ENCODE measurements at places on chromosomes 13 and 19.

DNA sequence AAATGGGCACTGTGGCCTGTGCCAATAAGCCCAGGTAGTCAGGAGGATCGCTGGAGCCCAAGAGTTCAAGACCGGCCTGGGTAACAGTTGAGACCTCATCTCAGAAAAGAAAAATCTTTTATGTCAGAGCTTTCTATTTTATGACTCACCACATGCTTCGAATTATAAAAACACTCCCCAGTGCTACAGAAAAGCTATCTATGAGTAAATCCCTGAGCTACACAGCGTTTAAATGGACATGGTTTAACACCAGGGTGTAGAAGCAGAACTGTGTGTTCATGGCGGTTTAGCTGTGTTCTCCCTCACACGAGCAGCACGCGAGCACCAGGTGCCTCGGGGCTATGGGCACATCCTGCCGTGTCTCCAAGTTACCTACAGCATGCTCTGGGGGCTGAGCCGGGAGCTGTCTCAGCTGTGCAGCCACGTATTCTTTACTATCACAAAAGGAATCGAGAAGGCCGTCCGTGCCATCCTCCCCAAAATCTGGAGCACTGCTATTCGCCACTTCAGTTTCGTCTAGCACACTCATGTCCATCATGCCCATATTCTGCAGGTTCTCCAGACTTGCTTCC is 6.7 kb downstream of the SAFB2 start:
- DNase-seq, result no peak

DNA sequence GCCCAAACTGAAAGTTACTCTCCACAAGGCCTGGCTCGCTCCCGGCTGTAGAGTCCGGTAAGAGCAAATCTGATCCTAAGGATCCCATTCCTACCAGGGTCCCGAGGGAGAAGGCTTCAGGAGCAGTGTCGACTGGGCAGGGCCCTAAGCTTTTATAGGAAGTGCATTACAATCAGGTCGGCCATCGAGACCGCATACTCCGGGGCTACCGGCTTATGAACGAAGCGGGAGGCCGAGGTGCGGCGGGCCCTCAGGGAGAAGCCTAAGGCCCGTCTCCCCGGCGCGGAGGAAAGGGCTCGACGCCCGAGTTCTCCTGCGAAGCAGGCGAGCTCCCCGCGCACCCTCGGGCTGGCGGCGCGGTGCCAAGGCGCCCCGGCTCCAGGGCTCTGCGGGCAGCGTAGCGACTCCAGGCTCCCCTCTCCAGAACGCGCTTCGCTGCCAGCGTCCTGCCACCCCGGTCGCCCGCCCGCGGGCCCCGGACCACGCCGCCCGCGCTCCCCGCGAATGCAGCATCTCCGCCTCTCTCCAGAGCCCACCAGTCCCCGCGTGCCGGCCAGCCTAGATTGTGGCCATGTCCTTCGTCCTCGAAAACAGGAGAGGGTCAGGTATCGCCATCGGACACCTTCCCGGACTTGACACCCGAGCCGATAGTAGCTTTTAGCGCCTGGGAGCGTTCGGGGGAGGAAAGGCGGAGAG is 1.4 kb downstream of the EFNB2 start:
- no peak for DNase-seq

- no peak for DNase-seq
Measured at GRCh38 chr19:30861919-30862318, 487.3 kb downstream of the TSHZ3 start.

- DNase-seq, result no peak
Measured at GRCh38 chr13:49584771-49585182, 581 bp downstream of the RCBTB1 start.

- no peak for DNase-seq
Measured at GRCh38 chr13:36294096-36294495, 3.5 kb downstream of the CCDC169 start.

GRCh38 chr19:19711306-19711933 is 21.5 kb downstream of the ZNF14 start:
- DNase-seq, result no peak

DNA sequence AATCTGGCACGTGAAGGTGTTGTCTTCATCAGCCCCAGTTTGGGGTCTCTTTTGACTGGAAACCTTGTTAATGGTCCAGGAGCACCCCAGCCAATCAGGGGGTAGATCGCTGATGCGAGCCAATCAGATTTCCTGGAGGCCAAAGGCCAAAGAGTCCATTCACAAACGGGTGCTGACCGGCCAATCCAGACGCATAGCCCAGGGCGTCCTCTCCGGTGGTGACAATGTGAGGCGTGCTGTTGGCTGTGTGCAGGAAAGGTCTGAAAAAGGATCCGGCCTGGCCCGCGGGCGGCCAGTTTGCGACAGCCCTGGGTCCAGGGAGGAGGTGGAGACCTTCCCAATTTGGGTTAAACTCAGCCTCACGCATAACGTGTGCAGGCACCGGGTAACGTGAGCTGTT is 3.1 kb downstream of the MAST3 start:
- DNase-seq, result no peak

- DNase-seq, result no peak
Measured at GRCh38 chr13:39998166-39998565, 342.7 kb downstream of the COG6 start.

DNA sequence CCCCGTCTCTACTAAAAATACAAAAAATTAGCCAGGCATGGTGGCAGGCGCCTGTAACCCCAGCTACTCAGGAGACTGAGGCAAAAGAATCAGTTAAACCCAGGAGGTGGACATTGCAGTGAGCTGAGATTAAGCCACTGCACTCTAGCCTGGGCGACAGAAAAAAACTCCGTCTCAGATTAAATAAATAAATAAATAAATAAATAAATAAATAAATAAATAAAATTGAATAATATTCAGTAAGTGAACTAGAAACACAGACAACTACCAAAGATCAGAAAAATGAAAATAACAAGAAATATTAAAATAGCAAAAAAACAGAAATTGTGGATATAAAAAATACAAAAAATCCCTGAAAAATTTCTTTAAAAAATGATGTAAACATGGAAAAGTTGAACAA is 172.4 kb downstream of the ZNF486 start:
- no peak for DNase-seq

- no peak for DNase-seq
Measured at GRCh38 chr13:97387485-97387839, 46.5 kb upstream of the RAP2A start.

DNA sequence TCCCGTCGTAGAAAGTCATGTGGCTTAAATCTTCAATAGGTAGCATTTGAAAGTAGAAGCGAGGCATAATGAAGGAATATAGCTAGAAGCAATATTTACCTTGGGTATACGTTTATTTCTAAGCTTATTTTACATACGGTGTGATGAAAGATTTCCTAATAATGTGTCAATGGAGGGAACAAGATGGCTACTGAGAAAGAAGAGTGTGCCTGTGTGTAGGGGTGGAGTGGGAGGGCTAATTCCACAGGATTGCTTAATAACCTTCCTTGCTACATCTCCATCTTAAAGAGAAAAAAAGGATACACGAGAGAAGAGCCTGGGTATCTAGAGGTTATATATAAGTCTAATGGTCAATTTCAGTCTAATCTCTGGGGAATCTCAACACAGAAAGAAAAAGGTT is 2.0 kb downstream of the SPART start:
- DNase-seq, result no peak

- DNase-seq, result no peak
Measured at GRCh38 chr13:79648191-79648590, 167.2 kb downstream of the NDFIP2 start.

DNA sequence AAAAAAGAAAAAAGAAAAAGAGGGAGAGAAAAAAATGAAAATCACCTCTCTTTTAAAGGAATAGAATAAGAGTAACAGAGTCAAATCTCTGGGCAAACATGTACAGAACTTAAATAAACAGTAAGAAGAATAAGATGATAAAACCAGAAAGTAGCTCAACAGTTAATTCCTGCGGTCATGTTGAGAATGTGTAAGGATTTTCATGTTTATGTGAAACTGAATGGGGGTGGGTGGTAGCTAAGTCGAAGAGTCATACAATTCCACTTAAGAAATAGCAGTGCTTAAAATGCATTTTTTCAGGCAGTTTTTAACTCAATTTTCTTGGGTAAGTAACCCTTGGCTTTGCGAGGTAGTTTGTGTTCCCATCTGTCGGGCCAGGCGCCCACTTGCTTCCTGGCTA is 60.9 kb downstream of the PEX11G start:
- DNase-seq, result no peak

DNA sequence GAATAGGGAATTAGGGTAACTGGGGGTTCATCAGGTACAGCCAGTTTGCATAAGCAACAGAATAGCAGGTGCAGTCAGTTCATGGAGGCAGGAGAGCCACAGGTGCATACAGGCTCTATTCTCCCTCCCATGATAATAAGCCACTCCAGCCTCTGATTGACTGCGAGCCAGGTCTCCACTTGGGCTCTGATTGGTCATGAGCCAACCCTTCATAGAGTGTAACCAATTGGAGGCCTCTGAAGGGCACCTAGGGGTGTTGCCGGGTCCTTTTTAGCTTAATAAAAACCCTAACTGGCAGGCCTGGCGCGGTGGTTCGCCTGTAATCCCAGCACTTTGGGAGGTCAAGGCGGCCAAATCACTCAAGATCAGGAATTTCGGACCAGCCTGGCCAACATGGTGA is 8.7 kb upstream of the CKM start:
- DNase-seq, result no peak

DNA sequence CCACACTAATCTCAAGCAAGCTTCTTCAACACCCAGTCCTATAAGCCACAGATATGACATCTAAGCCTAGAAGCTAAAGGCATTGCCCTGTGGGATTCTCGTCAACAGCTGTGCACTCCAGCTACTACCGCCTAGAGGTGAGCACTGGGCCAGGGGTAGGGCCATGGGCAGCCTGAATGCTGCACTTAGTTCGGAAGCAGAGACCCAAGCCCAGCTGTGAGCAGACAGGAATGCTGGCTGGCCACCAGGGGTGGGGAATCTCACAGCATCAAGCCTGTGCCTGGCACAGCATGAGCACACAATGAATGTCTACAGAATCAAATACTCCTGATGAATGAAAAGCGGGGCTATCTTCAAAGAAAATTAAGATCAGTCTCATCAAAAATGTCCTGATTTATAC is 167.5 kb upstream of the UBL3 start:
- no peak for DNase-seq

DNA sequence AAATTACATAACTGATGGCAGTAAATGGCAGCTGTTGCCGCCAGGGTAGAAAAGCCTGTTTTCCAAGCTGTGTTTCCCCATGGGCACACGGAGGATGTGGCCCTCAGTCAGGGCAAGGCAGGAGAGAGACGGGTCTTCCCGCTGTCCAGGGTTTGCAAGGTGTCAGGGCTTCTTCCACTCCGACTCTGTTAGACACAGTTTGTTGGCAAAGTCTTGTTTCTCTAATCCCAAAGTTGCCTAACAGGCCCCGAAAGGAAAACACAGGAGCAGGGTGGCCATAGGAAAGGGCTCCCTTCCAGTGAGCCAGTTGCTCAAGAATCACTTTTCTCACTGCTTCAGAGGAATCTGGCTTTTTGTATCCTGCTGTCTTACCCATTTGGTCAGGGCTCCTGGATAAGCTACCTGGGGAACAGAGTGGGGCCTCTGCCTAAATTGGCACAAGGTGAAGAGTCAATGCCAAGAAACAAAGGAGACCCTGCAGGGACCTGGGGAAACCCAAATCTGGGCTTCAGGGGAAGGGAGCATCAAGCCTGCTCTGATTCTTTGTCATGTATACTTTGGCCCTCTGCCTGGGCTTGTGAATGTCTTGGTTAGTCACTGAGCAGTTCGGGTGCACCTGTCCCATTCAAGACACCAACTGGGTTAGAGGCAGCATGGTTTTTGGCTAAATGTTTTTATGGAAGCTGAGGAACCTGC is 29.0 kb upstream of the CXCL17 start:
- no peak for DNase-seq

GRCh38 chr19:45677351-45678230 is 9.6 kb downstream of the GIPR start:
- DNase-seq, result peak; percentile 37

DNA sequence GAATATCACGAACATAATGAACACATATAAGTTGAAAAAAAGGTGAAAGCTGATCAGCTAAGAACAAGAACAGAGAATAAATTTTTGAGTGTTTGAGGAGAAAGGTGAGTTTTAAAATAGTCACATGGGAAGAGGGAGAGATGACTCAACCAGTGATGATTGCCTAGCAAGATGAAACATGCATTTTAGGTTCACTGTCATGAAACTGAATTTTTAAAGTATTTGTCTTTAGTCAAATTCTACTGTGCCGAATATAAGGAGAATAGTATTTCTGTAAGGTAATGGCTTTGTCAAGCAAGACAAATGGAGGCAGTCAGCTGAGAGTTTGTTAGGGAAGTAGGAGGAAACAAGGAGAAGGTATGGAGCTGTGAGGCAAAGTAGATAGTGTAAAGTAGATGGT is 2557.4 kb downstream of the PCDH9 start:
- DNase-seq, result no peak

GRCh38 chr13:94761407-94761806 is 49.1 kb upstream of the SOX21 start:
- no peak for DNase-seq

DNA sequence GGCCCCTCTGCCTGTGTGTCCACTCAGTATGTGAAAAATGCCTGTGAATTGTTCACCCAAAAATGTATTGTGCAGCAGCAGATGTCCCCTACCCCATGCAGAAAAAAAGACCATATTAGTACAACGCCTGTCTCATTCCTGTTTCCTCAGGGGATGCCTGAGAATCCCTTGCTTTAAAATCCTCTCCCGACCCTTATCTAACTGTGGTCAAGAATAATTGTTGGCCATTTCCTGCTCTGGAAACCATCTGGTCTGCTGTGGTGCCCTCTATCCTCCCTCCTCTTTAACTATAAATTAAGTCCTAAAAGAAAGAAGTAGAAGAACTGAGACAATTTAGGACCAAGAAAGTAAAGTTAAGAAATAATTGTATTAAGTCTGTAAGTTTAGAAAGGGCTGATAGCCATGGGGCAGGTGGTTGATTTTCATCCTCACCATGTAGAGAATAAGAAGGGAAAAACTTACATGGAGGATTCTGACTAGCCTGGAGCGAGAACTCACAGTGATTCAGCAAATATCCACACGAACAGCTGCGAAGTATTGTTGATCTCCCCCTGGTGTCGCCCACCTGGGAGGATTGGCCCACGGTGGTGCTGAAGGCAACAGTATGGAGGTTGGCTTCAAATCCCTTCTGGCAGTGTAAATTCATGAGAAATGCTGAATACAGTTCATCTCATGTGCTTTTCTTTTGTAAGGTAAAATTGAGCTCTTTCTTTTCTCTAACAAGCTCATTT is 85.6 kb downstream of the COL4A2 start:
- no peak for DNase-seq

DNA sequence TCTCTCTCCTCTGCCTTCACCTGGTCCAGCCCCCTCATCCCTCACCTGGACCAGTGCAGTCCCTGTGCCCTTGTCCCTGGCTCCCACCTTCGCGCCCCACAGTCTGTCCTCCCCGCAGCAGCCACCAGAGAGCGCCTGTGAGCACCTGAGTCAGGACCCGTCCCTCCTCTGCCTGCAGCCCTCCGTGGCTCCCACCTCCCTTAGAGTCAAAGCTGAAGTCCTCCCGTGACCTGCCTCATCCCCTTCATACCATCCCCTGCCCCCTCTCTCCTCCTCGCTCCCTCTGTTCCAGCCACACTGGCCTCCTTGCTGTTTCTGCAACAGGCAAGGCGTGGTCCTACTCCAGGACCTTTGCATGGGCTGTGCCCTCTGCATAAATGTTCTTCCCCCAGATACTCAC is 10.3 kb downstream of the CELF5 start:
- no peak for DNase-seq

GRCh38 chr19:19528721-19529490 is at the start of gene YJEFN3:
YJEFN3 (plus strand) TSS chr19:19528911; CDS start chr19:19528933, 22 bp downstream.
- no peak for DNase-seq

Data from stimulated activated CD8-positive, alpha-beta memory T cell treated with anti-CD3 and anti-CD28 coated beads, Interleukin-7, amount 100 ng/mL, for 1 hour (primary cell).